Right lobe of liver (tissue), 6 donors: ENCODE measurements at places on chromosomes 13 and 19.

GRCh38 chr19:44608391-44608821, 5.0 kb upstream of the IGSF23 start:
- no peak for DNase-seq

GRCh38 chr13:42375663-42376062, 103.7 kb downstream of the AKAP11 start:
- no peak for DNase-seq

DNA sequence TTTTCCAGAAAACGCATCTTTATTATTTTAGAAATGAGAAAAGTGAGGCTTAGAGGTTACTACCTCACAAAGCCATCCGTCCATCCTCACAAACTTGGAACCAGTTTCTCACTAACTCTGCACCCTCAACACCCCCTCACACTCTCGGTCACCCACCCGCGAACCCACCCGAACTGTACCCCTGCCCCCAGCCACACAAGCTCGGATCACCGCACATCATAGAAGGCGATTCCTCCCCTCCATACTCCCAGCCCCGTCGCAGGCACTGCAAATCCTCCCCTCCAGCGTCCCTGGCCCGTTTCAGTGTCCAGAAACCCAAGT, 238 bp downstream of the ZNF260 start:
- DNase-seq = no peak

DNA sequence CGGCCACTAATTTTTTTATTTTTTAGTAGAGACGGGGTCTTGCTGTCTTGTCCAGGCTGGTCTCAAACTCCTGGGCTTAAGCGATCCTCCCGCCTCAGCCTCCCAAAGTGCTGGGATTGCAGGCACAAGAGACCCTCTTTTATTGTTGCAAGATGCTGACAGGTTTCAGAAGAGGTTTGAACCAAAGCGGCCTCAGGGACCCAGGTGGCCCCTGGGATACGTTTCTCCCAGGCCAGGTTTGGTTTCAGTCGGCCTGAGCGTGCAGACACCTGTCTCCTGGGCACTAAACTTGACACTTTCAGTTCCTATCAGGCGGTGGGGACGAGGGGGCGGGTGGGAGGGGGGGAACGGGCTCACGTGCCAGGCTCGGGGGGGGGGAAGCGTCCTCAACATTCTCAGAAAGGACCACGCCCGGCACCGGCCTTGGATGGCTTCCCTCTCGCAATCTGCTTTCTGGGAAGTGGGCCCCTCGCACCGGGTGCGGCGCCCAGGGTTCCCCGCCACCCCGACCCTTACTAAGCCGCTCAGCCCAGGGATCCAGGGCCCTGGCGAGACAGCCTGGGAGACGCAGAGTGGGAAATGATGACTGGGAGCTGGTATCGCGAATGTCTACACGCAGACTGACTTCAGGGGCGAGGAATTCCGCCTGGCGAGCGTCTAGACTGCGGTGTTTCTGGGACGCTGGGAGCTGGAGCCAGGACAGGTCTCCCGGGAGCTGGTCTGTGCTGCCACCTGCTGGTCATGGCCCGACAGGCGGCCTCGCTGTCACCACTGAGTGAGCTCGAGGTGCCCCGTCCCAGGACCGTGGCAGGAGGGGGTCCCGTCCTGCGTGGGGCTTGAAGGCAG, 91.6 kb downstream of the GNG7 start:
- peak; percentile 95 for DNase-seq

DNA sequence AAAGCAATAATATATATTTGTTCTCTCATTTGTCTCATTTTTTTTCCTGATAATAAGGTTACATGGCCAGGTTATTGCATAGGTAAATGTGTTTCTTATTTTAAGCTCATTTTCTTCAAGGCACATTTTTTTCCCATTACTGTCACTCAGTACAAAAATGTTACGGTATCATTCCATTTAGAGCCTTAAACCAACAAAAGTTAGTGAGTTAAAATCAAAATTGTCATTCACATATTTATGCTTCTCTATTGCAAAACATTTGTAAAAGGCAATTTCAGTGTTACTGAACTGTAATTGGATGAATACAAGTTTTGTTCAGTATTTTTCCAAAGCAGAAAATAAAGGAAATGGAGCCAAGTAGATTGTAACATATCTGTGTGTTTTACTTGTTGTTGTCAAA, 117.6 kb upstream of the MAB21L1 start:
- no peak for DNase-seq
